ENCODE measurements at places on chromosomes 7 and 10.
A peak's percentile ranks its signal among the peaks of the same experiment; 100 is the strongest.

GRCh38 chr10:132142396-132143161 is 44.2 kb upstream of the DPYSL4 start:
- peak; percentile 79 for DNase-seq

- DNase-seq: no peak
Observed at GRCh38 chr7:2640846-2641316, 9.1 kb downstream of the TTYH3 start.

- no peak for DNase-seq
Observed at GRCh38 chr7:104160375-104160774, 47.4 kb downstream of the ORC5 start.

- no peak for DNase-seq
Observed at GRCh38 chr7:128108641-128109423, 77.6 kb upstream of the LRRC4 start.

GRCh38 chr7:103795787-103796186 is 193.7 kb downstream of the RELN start:
- no peak for DNase-seq

- DNase-seq: peak; percentile 47
Observed at GRCh38 chr7:29281782-29282541, 87.4 kb downstream of the CHN2 start.

DNA sequence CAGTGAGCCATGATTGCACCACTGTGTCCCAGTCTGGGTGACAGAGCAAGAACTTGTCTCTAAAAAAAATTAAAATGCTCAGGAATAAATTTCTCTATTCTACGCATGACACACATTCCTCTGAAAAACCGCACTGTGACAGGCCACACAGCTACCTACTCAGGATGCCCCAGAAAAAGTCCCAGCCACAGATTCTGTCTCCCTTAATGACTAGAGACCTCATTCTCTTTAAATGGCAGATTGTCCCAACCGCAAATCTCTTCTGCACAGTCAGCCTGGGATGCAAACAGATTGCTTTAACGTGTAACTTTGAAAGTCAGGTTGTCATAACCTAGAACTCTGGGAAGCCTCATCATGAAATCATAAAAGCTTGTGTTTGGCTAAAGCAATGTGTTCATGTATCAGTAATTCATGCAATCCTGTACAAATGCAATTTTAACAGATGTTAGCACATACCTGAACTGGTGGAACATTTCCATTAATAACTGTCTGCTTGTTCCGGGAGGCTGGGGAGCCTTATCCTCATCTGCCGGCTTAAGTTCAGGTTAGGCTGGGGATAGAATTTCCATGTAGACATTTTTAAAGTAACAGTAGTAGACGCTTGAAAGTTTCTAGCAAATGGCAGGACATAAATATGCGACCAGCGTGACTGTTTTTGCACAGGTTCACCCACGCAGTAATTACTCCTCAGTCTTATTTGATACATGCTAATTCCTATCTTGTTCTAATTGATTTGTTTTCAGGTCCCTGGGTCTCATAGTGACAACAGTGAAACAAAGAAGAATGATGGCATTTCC is 26.2 kb upstream of the MSRB2 start:
- DNase-seq: no peak

GRCh38 chr10:133379152-133379800 is at the start of gene PAOX:
PAOX (plus strand) TSS chr10:133379262; CDS start chr10:133379317, 55 bp downstream.
- peak; percentile 85 for DNase-seq

- DNase-seq: peak; percentile 34
Observed at GRCh38 chr10:70458329-70459060, 17.0 kb upstream of the NODAL start.

GRCh38 chr7:107179326-107180164 is 10.7 kb downstream of the HBP1 start:
- DNase-seq: no peak

DNA sequence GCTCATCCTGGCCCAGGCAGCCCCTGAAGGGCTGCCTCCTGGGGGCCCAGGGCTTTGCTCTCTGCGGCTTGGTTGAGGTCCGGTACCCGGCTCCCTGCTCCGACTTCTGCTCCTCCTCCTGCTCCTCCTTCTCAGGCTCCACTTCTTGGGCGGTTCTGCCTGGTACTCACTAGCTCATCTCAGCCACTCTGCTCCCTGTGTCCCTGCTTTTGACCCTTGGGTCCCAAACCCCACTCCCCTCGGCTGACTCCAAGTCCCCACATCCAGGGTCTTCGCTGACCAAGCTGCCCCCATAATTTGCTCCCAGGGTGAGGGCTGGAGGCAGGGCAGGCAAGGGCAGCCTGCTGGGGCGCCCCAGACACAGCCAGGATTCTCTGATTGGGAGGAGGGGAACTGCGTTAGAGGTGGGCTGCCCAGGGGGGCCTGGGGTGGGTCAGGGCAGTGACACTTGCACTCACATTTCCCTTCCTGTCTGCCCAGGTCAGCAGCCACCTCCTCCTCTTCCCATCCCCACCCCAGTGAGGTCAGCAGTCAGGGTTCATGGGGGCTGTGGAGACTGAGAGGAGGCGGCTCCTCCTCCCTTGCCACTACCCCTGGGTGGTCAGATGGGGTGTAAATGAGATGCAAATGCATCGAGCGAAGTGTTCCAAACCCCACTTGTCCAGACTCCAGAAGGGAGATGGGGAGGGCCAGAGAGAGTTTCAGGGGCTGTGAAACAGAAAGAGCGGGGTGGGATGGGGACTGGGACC is 2.2 kb downstream of the SMARCD3 start:
- no peak for DNase-seq

DNA sequence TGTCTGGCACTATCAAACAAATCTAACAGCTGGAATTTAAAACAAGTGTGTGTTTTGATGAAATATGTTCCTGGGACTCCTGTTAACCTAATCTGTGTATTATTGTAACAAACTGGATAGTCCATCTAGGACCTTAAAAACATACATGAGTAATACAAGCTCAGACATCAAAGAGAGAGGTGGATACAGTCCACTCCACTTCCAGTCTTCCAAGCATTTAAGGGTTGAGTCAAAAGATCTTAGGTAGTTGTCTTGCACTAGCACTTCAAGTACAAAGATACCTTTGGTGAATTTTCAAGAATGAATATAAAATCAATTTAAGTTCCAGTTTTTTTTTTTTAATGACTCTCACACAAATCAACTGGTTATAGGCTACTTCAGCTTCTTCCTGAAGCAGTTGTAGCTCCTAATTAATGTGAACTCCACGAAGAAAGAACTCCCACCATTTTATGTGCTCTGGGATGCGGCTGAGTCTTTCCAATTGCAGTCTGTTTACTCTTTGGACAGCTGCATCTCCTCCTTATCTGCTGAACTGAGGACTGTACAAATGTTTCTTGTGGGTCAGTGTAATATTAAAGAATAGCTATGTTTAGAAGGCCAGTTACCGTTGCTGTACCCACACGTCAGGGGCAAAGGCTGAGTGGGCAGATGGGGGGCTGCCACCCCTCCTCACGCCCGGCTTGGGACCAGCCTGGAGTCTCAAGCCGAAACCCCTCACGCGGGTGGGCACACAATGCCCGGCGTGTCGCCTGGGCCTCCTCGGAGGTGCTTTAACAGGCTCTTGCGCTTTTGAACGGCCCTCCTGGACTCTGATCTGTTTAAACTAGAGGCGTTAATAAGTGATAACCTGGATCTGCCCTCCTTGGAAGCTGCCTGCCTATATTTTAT is 2.9 kb upstream of the IGF2BP3 start:
- DNase-seq: peak; percentile 30

GRCh38 chr7:157044147-157044687 is 33.8 kb upstream of the MNX1 start:
- no peak for DNase-seq

- no peak for DNase-seq
Observed at GRCh38 chr10:38146579-38147333, 52.6 kb downstream of the ZNF37A start.

DNA sequence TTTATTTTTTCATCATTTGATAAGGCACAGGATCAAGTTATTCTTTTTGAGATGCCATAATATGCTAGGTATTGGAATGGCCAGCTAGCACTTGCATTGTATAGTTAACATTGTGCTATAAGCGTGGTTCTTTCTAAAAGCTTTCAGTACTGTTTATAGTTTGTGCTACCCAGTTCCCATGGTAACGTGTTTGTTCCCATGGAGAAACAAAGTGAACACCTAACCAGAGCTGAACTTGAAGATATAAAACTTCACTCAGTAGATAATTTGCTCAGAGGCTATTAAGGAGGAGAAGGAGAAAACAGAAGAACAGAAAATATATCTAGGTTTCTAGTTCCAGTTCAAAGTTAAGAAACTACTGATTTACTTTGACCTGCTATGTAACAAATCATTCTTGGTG is 23.6 kb upstream of the ITGB8 start:
- DNase-seq: no peak

- DNase-seq: no peak
Observed at GRCh38 chr7:39609113-39609934, 14.0 kb upstream of the RALA start.

GRCh38 chr10:108252771-108253170 is 1088.3 kb upstream of the SORCS1 start:
- DNase-seq: no peak
